IPS DF 6.9 (cell line): ENCODE measurements at places on chromosomes 16 and 17.
A peak's percentile ranks its signal among the peaks of the same experiment; 100 is the strongest.

GRCh38 chr16:53768593-53768992 lies 64.6 kb downstream of the FTO start:
- no peaks in the 10 kb centered on the region for H3K27me3 ChIP-seq
- H3K27ac ChIP-seq, result no peak overlapping the region
- H3K4me1 ChIP-seq, result no peaks in the 10 kb centered on the region
- H3K36me3 ChIP-seq, result no peaks in the 10 kb centered on the region

GRCh38 chr17:76523084-76524037 lies 14.1 kb downstream of the CYGB start:
- no peaks in the 10 kb centered on the region for H3K36me3 ChIP-seq
- peaks cover 1% of the 10 kb centered on the region; the same call in 1 of the 2 replicates for H3K4me1 ChIP-seq
- no peak overlapping the region for H3K27ac ChIP-seq
- no peaks in the 10 kb centered on the region for H3K27me3 ChIP-seq
- no peak overlapping the region for H3K4me3 ChIP-seq

GRCh38 chr16:25037632-25038031 lies 22.5 kb upstream of the ARHGAP17 start:
- H3K27me3 ChIP-seq, result no peaks in the 10 kb centered on the region
- no peak overlapping the region for H3K27ac ChIP-seq
- no peak for DNase-seq

DNA sequence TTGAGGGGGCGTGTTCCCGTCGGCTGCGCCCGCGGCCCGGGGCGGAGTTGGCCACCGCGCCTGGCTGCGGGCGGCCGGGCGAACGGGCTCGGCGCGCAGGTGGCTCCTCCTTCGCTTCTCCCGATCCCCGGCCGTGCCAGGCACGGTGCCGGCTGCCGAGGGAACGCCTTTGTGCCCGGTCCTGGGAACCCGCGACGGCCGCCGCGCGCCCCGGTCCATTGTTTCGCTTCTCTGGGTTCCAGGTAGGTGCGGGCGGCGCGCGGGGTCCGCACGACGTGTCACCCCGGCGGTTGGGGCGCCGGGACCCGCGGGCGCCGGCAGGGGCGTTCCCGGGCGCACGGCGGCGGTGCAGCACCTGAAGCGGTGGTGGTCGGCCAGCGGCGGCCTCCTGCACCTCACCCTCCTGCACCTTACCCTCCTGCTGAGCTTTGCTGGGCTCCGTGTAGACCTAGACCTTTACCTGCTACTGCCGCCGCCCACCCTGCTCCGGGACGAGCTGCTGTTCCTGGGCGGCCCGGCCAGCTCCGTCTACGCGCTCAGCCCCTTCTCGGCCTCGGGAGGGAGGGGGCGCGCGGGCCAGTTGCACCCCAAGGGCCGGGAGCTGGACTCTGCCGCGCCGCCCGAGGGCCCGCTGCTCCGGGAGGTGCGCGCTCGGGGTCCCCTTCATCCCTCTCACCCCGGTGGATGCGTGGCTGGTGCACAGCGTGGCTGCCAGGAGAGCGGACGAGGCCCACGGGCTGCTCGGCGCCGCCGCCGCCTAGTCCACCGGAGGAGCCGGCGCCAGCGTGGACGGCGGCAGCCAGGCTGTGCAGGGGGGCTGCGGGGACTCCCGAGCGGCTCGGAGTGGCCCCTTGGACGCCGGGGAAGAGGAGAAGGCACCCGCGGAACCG lies 99.9 kb downstream of the EFCAB13 start:
- H3K36me3 ChIP-seq, result no peaks in the 10 kb centered on the region
- peak overlapping the region; percentile 38; the same call in 1 of the 2 replicates for H3K4me3 ChIP-seq
- no peak overlapping the region for H3K27ac ChIP-seq
- H3K27me3 ChIP-seq, result no peaks in the 10 kb centered on the region; the same call in 1 of the 2 replicates
- no peaks in the 10 kb centered on the region for H3K4me1 ChIP-seq
- peak; percentile 5 for DNase-seq

DNA sequence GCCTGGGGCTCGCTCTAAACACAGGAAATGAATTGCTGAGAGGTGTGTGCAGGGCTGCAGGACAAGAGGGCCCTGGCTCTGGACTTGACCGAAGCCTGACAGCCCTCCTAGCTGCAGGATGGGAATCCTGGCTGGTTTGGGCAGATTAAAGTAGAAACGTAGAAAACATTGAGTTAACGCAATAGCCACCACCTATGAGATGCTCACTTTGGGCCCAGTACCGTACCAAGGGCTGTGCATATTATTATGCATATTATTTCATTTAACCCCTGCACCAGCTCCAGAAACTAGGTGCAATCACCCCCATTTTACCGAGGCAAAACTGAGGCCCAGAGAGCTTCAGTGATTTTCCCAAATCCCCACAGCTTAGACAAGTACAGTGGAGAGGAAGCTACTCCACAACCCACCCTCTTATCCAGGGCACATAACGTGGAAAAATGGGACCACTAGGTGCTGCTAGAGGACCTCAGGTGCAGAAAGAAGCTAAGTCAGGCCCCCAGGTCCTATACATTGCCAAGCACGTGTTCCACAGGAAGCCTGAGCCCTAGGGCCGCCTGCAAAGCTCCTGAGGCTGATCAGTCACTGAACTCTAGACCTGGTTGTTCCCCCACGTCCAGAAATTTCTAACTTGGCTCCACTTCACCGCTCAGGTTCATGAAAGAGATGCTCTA lies 79.2 kb downstream of the MYH11 start:
- H3K27ac ChIP-seq, result no peak overlapping the region
- no peak overlapping the region for H3K4me3 ChIP-seq
- no peaks in the 10 kb centered on the region for H3K4me1 ChIP-seq
- no peaks in the 10 kb centered on the region for H3K27me3 ChIP-seq

DNA sequence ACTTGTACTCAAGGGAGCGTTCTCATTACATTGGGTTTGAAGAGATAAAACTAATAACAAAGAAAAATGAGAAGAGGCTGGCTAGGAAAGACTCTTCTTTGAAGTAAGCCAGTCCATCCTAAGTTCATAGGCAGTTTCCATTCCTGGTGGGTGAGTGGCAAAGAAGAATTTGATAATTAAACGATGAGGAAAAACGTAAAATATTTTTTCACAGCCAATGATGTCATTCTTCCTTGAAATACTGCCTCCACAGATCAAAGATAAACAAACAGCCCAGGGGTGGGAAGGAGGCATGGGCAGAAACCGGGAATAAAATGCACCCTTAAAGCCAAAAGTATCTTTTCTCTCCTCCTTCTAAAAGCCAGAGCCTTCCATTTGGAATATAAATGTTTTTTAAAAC lies 346.6 kb downstream of the PMP22 start:
- no peak for DNase-seq
- H3K36me3 ChIP-seq, result no peaks in the 10 kb centered on the region
- H3K4me3 ChIP-seq, result no peak overlapping the region
- H3K4me1 ChIP-seq, result peaks cover 3% of the 10 kb centered on the region; the same call in 1 of the 2 replicates
- H3K27me3 ChIP-seq, result no peaks in the 10 kb centered on the region
- H3K27ac ChIP-seq, result no peak overlapping the region

- H3K4me1 ChIP-seq, result no peaks in the 10 kb centered on the region
- no peak overlapping the region for H3K27ac ChIP-seq
- no peaks in the 10 kb centered on the region for H3K36me3 ChIP-seq
Observed at GRCh38 chr16:65122724-65123395, 997 bp upstream of the CDH11 start.

DNA sequence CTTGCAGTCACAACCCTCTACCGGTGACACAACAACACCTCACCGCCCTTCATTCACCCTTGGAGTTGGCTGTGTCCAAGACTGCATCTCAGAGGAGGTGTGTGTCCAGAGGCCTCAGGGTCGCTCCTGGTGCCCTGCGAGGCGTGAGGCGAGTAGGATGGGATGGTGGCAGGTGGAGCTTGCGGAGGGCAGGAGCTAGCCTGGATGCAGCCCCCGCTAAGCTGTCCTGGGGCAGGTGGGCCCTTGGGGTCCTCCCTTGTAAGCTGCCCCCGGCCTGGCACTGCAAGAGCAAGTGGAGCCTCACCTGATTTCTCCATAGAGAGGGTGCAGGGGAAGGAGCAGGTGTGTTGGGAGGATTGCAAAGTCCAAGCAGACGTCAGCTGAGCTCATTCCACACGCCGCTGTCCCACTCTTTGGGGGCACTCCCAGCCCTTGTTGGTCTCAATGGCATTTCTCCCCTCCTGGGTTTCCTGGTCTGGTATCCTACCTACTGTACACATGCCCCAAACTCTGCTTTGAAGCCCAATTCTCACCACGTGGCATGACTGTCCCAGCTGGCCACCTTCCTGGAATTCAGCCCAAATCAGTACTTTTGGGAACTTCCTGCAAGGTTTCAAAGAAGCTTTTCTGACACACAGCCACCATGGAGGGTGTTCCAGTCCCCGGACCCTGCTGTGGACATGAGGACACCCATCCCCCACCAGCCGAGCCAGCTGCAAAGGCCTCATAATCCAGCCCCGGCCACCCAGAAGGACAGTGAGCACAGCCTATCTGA lies 18.1 kb upstream of the ICAM2 start:
- no peak for DNase-seq
- no peaks in the 10 kb centered on the region for H3K27me3 ChIP-seq
- H3K4me3 ChIP-seq, result no peak overlapping the region
- no peaks in the 10 kb centered on the region for H3K4me1 ChIP-seq
- no peak overlapping the region for H3K27ac ChIP-seq

- no peak for DNase-seq
- no peaks in the 10 kb centered on the region for H3K4me1 ChIP-seq
- no peak overlapping the region for H3K4me3 ChIP-seq
- H3K36me3 ChIP-seq, result no peaks in the 10 kb centered on the region
Observed at GRCh38 chr17:15220785-15221184, 44.3 kb downstream of the PMP22 start.

GRCh38 chr16:56191156-56191815 lies at the start of gene GNAO1:
TSS of gene GNAO1 (plus strand) at chr16:56191489. CDS start at chr16:56192236, 747 bp downstream.
- peak within 1 kb of the TSS; percentile 59; the same call in 1 of the 2 replicates for H3K4me3 ChIP-seq
- no peak for DNase-seq
- H3K36me3 ChIP-seq, result no peaks in the 10 kb centered on the region
- H3K27me3 ChIP-seq, result peaks cover 3% of the 10 kb centered on the region; the same call in 1 of the 2 replicates

DNA sequence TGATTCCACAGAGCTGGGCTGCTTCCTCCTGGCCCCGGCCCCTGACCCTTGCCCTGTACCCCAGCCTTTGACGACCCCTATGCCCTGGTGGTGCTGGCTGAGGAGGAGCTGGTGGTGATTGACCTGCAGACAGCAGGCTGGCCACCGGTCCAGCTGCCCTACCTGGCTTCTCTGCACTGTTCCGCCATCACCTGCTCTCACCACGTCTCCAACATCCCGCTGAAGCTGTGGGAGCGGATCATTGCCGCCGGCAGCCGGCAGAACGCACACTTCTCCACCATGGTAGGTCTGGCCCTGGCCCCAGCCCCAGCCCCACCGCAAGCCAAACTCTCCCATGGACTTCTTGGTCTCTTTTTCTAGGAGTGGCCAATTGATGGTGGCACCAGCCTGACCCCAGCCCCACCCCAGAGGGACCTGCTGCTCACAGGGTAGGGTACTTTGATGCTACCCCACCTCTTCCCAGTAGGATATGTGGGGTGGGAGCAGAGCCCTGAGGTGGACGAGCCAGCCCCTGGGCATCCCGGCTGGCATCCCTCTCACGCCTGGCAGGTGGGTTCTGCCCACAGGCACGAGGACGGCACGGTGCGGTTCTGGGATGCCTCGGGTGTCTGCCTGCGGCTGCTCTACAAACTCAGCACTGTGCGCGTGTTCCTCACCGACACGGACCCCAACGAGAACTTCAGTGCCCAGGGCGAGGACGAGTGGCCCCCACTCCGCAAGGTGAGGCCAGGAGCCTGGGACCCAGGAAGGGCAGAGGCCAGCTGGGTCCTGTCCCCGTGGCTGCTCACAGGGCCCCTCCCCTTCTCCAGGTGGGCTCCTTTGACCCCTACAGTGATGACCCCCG lies 19.0 kb upstream of the MYO15B start:
- no peaks in the 10 kb centered on the region for H3K4me1 ChIP-seq
- peaks cover 7% of the 10 kb centered on the region; the same call in 1 of the 2 replicates for H3K36me3 ChIP-seq
- DNase-seq, result no peak
- H3K4me3 ChIP-seq, result no peak overlapping the region
- H3K27me3 ChIP-seq, result no peaks in the 10 kb centered on the region
- H3K27ac ChIP-seq, result no peak overlapping the region

DNA sequence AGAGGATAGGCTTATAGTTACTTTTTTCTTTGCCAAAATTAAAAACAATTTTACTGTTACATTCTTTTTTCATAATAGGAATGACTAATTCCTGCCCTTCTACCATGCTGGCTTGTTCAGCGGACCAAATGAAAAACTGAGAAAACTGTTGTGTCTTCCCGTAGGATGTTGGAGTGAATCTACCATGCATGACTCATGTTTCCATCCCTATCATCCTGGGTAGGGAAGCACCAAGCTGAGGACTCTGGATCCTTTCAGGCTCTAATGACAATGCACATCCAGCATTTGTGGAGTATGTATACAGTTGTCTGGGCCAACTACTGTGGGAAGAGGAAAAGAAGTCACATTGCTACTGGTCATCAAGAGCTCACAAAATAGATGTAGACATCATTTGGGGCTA lies 41.1 kb upstream of the DHX8 start:
- no peaks in the 10 kb centered on the region for H3K4me1 ChIP-seq
- H3K27ac ChIP-seq, result no peak overlapping the region
- H3K27me3 ChIP-seq, result no peaks in the 10 kb centered on the region
- H3K36me3 ChIP-seq, result no peaks in the 10 kb centered on the region

DNA sequence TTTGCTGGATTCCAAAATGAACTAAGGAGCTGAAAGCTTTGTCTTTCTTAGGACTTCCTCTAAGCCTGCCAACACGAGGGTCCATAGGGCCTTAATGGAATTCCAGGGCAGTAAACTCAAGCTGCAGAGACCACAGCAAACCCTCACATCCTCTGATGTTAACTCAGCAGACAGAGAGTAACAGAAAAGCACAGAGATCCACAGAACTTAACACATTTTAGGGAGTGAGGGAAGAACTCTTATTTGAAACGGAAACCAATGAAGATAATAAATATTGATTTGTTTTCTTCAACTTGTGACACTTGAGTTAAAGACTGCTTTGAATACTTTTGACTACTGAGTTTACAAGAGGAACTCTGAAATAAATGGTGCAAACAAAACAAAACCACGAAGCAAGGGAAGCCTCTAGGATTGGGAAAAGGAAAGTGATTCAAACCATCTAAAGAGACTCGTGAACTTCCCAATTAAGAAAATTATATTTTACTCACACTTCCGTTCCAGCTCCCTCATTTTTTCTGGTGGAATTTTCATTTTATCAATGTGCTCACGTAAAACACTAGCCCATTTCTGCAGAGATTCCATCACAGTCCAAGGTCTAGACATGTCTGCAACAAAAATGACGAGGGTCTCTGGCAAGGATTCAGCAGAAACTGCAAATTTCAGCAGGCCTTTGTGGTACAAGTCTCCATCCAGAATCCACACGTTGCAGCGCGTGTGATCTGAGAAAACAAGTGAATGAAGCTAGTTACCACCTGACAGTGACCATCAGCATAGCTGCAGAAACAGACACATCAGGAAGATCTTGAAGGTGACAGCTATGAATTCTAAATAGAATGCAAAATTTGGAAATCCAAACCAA lies 9.2 kb downstream of the DYNC1LI2 start:
- H3K4me3 ChIP-seq, result no peak overlapping the region
- H3K27me3 ChIP-seq, result no peaks in the 10 kb centered on the region
- H3K27ac ChIP-seq, result no peak overlapping the region
- H3K4me1 ChIP-seq, result no peaks in the 10 kb centered on the region

GRCh38 chr16:84286578-84287240 lies 8.0 kb upstream of the WFDC1 start:
- H3K36me3 ChIP-seq, result no peaks in the 10 kb centered on the region
- DNase-seq, result no peak
- H3K27me3 ChIP-seq, result no peaks in the 10 kb centered on the region
- H3K4me3 ChIP-seq, result no peak overlapping the region

- no peaks in the 10 kb centered on the region for H3K27me3 ChIP-seq
- no peak for DNase-seq
- no peaks in the 10 kb centered on the region for H3K36me3 ChIP-seq
- H3K27ac ChIP-seq, result no peak overlapping the region
Observed at GRCh38 chr17:26809033-26809432, 484.9 kb upstream of the WSB1 start.

- peaks cover 3% of the 10 kb centered on the region; the same call in 1 of the 2 replicates for H3K36me3 ChIP-seq
- no peak overlapping the region for H3K4me3 ChIP-seq
- no peaks in the 10 kb centered on the region for H3K4me1 ChIP-seq
- no peak for DNase-seq
Observed at GRCh38 chr16:3518292-3518985, 17.6 kb downstream of the CLUAP1 start.
